RPMI8226 (cell line): ENCODE measurements at places on chromosomes 1 and 21.

DNA sequence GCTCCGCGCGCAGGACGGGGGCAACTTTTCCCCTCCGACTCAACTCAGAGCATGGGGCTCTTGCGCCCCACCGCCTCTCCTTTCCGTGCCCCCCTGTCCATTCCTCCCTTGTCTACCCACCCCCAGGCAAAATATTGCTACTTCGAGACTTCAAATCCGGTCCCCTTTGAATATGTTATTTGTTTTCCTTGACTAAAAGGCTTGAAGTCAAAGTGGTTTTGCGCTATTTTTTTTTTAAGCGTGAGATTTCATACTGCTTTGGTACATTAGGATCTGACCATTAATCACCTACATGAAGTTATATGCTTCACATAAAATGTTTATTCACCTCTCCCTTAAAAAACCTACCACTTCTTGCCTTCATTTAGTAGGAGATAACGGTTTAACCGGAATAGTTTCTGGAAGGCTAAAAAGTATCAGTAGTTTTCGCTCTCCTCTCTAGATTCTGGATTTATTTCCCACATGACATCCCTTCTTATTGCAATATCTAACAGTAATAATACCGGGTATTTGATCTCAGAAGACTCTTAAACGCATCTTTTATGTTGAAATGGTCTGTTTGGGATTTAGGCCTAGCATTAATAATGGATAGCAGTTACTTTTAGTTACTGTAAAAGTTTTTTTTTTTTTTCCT, 1.6 kb downstream of the NFIA start:
- no peak for DNase-seq

- DNase-seq: no peak
These were observed 147.1 kb downstream of the CACNA1E start for GRCh38 chr1:181630398-181630797.

DNA sequence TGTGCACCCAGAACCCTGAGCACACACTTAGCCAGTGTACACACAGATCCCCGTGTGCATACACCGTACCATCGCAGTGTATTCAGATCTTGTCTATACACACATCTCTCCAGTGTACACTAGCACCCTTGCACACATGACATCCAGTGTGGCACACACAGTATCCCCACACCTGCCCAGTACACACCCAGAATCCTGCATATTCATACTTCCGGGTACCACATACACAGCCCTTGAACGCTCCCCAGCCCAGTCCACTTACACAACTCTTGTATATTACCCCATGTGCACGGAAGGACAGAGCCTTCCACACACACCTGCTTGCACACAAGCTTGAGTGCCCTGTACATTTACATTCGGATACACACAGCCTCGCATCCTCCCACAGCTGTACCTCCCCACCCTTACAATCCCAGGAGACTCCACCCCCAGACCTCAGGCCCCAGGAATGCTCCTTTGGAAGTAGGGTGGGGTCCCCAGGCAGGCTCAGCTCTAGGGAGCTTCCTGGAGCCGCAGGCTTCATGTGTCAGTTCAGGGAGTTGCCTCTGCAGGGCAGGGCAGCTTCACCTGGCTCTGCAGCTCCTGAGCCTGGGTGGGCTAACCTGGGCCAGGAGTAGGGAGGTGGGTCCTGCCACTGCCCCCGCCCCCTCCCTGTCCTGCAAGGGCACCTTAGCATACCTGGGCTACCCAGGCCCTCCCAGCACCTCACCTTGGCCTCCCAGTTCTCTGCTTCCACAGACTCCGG, 46.2 kb downstream of the AHDC1 start:
- DNase-seq: no peak

GRCh38 chr1:232529747-232530146, 100.2 kb downstream of the SIPA1L2 start:
- no peak for DNase-seq

DNA sequence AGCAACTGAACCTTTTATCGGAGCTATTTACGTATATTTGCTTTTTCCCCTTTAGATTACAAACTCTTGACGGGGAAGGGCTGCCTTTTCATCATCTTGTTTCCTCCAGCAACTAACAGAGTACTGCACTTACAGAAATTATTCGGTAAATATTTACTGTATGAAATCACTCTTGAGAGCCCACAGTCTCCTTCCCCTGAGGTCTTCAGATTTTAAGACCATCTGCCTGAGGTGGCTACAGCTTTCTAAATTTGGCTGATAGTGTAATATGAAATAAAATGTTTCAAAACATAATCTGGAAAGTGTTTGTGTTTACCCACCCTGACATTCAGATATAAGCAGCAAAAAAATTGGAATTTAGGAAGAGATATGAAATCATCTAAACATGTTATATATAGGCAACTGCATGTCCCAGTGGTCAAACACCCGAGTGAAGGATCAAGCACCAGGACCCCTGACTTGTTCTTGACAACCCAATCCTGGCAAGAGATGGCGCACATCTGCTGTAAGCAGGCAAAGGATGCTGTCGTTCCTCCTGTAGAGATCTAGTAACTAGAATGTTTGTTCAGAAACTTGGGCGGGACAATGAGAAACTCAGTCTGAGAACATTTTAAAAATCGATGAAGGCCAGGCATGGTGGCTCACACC, 60.9 kb downstream of the SIPA1L2 start:
- no peak for DNase-seq

- DNase-seq: no peak
These were observed 5.7 kb upstream of the TRAF5 start for GRCh38 chr1:211320980-211321379.

- DNase-seq: peak; percentile 81
These were observed 476 bp downstream of the BATF3 start for GRCh38 chr1:212699104-212699624.

DNA sequence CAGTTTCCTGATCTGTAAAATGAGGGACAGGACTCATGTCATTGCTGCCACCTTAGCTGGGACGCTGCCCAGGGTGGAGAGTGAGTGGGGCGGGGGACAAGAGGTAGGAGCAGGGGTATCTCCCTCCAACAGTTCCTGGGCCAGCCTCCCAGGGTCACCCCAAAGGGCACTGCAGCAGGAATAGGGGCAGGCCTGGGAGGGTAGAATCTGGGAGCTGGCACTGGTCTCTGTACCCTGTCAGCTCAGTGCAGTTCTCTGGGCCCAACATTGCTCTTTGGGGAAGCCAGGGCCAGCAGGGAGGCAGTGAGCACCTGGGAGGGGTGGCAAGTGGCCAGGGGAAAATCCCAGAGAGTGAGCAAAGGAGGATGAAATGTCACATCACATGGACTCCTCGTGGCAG, 55.8 kb downstream of the ELK4 start:
- no peak for DNase-seq

GRCh38 chr1:211711315-211711705, 35.9 kb upstream of the NEK2 start:
- peak; percentile 77 for DNase-seq

- DNase-seq: no peak
These were observed 857 bp downstream of the FAM3B start for GRCh38 chr21:41317458-41317857.

DNA sequence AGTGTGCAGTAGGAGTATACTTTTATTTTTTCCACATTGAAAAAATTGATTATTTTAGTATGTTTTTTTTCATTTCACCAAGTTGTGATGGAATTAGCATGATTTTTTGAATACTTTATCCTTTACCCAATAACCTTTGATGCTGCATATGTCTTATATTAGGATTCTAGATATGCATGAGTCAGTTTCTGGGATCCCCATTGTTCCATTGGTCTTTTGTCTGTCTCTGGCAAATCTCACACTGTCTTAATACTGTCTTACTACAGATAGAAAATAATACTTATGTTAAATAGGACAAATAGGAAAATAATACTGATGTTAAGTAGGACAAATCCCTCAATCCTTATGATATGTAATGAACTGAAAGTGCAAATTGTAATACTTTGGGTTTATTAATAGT, 54.3 kb upstream of the ASB17 start:
- DNase-seq: no peak

- DNase-seq: no peak
These were observed 35.5 kb downstream of the ITGB3BP start for GRCh38 chr1:63487336-63488065.

GRCh38 chr1:55280731-55281130, 65.6 kb upstream of the USP24 start:
- no peak for DNase-seq

GRCh38 chr1:52111492-52111891, 30.4 kb upstream of the ZFYVE9 start:
- no peak for DNase-seq

DNA sequence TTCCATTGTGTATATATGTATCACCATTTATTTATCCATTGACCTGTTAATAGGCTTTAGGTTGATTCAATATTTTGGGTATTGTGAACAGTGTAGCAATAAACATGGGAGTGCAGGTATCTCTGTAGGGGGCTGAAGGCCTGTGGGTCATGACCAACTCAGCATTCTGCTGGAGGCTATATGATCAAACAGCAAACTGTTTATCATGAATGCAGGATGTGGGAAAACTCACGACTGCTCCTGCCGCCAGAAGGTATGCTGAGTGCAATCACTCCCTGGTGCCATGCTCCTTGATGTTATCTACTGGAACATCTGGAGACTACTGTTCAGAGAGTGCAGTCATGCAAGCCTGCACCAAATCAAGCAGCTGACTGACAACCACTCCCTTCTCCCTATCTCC, 275.2 kb downstream of the COL11A1 start:
- DNase-seq: no peak

DNA sequence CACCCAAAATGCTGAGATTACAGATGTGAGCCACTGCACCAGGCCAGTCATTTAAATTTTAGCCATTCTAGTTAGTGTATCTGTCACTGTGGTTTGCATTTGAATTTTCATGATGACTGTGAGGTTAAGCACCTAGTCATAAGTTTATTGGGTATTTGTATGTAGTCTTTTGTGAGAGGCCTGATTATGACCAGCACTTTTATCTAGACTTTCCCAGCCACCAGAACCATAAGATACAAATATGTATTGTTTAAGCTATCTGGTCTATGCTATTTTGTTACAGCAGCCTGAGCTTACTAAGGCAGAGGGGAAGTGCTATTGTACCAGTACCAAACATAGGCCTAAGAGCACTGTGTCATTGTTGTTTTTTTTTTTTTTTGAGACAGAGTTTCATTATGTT, 19.9 kb upstream of the DNAJC6 start:
- DNase-seq: no peak

DNA sequence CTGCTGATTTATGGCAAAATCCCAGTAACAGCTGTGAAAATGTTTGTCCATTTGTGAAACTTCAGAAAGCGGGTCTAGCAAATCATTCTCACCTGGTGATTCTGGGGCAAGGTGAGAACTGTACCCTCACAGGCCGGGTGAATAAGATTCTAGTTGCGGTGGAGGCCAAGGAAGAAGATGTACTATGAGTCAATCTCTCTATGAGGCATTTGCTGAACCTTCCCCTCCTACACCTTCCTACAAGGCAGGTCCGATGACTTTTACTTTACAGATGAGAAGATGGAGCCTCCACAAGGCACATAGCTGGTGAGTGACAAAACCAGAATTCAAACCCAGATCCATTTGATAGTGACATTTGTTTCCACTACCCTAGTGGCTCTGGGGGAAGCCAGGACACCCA, 72.7 kb downstream of the BACH1 start:
- DNase-seq: no peak

GRCh38 chr1:234435620-234436019, 43.4 kb downstream of the TARBP1 start:
- DNase-seq: no peak

DNA sequence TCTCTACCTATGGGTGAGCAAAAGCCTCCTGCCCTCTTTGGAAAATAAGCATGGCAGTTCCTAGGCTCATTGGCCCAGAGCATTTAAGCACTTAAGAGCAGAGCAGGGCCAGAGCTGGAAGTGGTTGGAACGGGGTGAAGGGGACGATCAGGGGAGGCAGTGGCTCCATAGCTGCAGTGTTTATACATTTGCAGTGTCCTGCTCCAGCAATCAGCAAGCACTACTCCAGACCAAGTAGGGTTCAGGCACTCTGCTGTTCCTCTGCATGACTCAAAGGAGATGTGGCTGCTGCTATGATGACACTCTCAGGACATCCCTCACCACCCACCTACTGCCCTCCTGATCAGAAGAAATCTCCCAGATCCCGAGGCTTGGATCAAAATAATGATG, 55.0 kb downstream of the TRABD2B start:
- no peak for DNase-seq

DNA sequence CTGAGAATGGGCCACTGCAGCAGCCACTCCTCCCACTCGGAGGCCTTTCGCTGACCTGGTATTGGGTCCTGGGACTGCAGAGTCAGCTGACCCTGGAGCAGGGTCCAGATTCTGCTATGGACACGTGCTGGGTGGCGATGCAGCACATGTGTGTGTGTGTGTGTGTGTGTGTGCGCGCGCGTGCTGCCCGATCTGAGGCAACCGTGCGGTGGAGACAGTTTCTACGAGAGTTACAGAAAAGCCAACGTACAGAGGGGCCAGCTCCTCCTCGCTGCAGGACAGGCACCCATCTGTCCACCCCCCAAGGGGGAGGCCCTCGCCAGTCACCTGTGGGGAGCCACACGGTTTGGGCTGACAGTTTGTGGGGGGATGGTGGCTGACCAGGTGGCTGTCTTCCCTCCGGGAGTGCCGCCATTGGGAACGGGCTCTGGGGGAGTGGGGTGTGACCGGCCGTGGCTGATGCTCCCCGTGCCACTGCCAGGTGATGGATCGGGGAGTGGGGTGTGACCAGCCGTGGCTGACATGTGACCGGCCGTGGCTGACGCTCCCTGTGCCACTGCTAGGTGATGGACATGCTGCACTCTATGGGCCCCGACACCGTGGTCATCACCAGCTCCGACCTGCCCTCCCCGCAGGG, 24.0 kb downstream of the CSTB start:
- no peak for DNase-seq

GRCh38 chr1:115062542-115063004, 26.7 kb downstream of the TSPAN2 start:
- DNase-seq: peak; percentile 4

DNA sequence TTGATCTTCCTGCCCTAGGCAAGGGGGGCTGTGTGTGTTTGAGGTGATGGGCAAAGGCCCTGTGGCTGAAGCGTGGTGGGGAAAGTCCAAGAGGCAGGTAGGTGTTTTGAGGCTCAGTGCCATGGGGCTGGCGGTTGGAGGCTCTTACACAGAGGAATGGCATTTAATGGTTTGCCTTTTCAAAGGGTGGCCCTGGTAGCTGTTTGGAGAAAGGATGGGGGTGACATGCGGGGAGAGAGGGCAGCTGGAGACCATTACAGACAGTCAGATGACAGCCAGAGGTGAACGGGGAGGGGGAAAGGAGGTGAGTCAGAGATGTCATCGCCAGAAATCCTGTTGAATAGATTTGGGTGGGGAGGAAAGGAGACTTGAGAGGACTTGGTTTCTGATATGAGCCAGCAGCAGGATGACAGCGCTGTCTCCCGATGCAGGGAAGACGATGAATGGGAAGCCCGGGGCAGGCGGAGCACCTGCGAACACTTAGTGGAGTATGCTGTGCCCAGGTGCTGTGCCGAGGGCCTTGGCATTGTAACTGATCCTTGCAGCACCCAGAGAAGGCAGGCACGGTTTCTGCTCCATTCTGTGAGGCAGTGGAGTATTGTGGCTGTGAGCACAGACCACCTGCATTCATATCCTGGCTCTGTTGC, 56.3 kb downstream of the MAN1C1 start:
- DNase-seq: no peak

DNA sequence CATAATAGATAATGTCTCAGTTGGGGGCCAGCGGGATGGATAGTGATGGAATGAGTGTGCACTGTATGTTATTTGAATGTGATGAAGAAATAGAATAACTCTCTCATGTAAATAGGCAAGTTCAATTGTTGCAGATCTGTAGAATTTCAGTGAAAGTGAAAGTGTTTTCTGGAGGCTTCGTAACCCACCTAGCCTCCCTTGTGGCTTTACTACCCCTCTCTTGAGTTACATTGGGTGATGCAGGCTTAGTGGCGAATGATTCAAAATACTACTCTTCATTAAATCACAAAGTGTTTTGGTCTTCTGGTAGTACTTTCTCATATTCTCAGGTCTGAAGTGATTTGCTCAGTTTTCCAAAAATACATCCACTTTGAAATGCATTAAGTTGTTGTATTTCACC, 411.9 kb downstream of the ZP4 start:
- DNase-seq: no peak
